ENCODE measurements at places on chromosomes 3 and 15. TPM values are rescaled to one million over a fixed set of nuclear protein-coding genes. Genes with fewer than 3 reads are reported as not detected.

TPRA1 gene
- 27.9 TPM for total RNA-seq

FSIP1 gene
- total RNA-seq = 1.0 TPM

SLC2A2 gene
- not detected for total RNA-seq

SI gene
- not detected for total RNA-seq

TTLL13 gene
- 1.3 TPM for total RNA-seq

C3orf70 gene
- not detected for total RNA-seq

ADAMTS9 gene
- total RNA-seq = not detected

- H3K27me3 ChIP-seq = peaks cover 15% of the 10 kb centered on the region
- H3K27ac ChIP-seq = no peak overlapping the region
- no peak for DNase-seq
- H3K4me3 ChIP-seq = no peak overlapping the region
- no peaks in the 10 kb centered on the region for H3K4me1 ChIP-seq
These were observed 87.6 kb downstream of the THBS1 start for GRCh38 chr15:39668457-39668856.

DNA sequence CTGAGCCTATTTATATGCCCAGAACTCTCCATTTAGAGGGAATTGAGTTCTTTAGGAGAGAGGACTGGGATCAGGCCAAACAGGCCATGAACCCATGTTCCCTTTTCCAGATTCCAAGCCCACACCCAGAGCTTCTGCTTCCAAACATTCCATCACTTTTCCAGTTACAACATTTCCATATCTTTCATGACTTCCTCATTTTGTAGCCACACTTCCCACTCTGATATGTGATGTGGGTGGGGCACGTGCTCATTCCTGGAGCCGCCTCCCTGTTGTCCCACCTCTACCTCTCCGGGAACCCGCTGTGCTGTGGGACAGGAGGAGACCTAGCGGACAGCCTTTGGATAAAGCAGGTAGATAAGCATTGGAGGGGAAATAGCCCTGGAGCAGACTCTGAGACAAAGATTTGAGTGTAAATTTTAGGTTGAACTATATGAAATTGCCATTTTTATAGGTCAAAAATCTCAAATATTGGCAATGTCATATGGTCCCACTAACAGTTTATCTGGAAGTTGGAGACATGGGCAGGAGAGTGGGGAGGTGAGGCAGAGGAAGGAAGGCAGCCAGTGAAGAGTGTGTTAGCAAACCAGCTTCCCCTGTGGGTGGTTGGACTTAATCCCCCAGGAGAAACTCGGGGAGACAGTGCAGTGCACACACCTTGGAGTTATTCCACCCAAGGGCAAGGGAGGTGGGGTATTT lies 31.8 kb downstream of the CYP8B1 start:
- no peak for DNase-seq
- H3K27ac ChIP-seq = no peak overlapping the region
- peaks cover 21% of the 10 kb centered on the region for H3K4me1 ChIP-seq
- peaks cover 4% of the 10 kb centered on the region for H3K36me3 ChIP-seq
- no peak overlapping the region for H3K4me3 ChIP-seq
- peaks cover 10% of the 10 kb centered on the region for H3K27me3 ChIP-seq

DNA sequence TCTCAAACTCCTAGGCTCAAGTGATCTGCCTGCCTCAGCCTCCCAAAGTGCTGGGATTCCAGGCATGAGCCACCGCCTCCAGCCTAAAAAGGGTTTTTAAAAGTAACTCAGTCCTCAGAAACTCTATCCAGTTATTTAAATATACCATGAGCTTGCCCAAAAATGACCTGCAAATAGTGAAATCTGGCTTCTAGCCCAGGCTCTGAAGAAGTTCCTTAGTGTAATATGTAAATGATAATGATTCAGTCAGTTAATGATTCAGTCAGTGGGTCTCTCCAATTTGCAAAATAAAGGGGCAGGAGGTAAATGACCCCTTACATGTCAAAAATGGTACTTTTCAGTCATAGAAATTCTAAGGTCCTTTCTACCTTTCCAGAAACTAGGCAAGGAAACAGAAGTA lies 28.8 kb downstream of the LRRC2 start:
- H3K4me1 ChIP-seq = peaks cover 57% of the 10 kb centered on the region

- H3K27me3 ChIP-seq = peaks cover 3% of the 10 kb centered on the region
- peak; percentile 3 for DNase-seq
- no peak overlapping the region for H3K27ac ChIP-seq
- H3K4me1 ChIP-seq = no peaks in the 10 kb centered on the region
These were observed 21.8 kb upstream of the NOX5 start for GRCh38 chr15:68992696-68993095.

DNA sequence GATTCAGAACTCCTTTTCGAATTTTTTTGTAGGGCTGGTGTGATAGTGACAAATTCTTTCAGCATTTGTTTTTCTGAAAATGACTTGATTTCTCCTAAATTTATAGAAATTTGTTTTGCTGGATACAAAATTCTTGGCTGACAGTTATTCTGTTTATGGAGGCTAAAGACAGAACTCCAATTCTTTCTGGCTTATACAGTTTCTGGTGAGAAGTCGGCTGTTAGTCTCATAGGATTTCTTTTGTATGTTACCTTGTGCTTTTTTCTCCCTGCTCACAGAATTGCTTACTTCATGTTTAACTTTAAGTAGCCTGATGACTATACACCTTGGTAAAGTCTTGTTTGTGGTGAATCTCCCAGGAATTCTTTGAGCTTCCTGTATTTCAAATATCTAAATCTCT lies 1264.6 kb downstream of the NSUN3 start:
- H3K4me3 ChIP-seq = no peak overlapping the region
- H3K4me1 ChIP-seq = no peaks in the 10 kb centered on the region
- no peaks in the 10 kb centered on the region for H3K36me3 ChIP-seq
- no peaks in the 10 kb centered on the region for H3K27me3 ChIP-seq
- no peak for DNase-seq
- H3K27ac ChIP-seq = no peak overlapping the region

GRCh38 chr15:67130166-67130565 lies 64.8 kb downstream of the SMAD3 start:
- peaks cover 76% of the 10 kb centered on the region for H3K4me1 ChIP-seq
- peaks cover 24% of the 10 kb centered on the region for H3K36me3 ChIP-seq
- no peak for DNase-seq
- H3K27ac ChIP-seq = no peak overlapping the region
- no peaks in the 10 kb centered on the region for H3K27me3 ChIP-seq

- H3K4me1 ChIP-seq = no peaks in the 10 kb centered on the region
- H3K36me3 ChIP-seq = no peaks in the 10 kb centered on the region
- no peaks in the 10 kb centered on the region for H3K27me3 ChIP-seq
- no peak overlapping the region for H3K27ac ChIP-seq
These were observed 1.4 kb downstream of the TMC3 start for GRCh38 chr15:81372575-81372974.

- peaks cover 19% of the 10 kb centered on the region for H3K27me3 ChIP-seq
- no peak overlapping the region for H3K4me3 ChIP-seq
- no peak overlapping the region for H3K27ac ChIP-seq
- DNase-seq = no peak
- no peaks in the 10 kb centered on the region for H3K36me3 ChIP-seq
These were observed 118.1 kb downstream of the CACNA1D start for GRCh38 chr3:53612508-53612907.

DNA sequence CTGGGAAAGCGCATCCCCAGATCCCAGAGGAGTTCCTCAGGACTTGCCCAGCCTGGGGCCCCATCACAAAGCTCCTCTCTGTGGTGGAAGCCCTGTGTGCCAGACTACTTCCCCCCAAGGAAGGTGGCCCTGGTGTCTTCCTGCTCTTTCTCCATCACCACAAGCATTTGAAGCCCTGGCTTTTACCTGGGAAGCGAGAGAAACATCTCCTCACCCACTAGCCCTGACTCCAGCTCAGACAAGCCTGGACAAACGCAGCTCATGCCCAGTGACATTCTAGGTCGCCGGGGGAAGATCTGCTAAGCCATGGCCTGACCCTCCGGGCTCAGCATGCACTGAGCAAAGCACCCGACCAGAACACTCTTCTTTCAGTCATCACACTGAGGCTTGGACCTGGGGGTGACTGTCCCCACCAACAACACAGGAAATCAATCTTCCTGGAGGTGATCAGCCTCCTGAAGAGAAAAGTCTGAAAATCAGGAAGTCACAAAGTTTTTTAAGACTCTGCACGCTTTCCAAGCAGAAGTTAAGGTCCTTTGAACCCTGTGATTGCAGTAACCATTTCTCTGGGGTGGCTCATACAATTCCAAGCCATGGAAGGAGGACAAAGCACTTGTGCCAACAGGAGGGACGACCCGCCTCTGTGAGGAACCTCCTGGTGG lies 40.8 kb downstream of the KLHL25 start:
- peaks cover 29% of the 10 kb centered on the region for H3K4me1 ChIP-seq
- no peak for DNase-seq
- no peaks in the 10 kb centered on the region for H3K27me3 ChIP-seq
- no peak overlapping the region for H3K27ac ChIP-seq
- H3K4me3 ChIP-seq = no peak overlapping the region

GRCh38 chr3:127670761-127671522 lies 1.8 kb upstream of the ABTB1 start:
- H3K4me3 ChIP-seq = peak overlapping the region; percentile 91
- no peak for DNase-seq
- peaks cover 29% of the 10 kb centered on the region for H3K4me1 ChIP-seq
- peaks cover 3% of the 10 kb centered on the region for H3K27me3 ChIP-seq
- H3K27ac ChIP-seq = peak overlapping the region; percentile 99
- H3K36me3 ChIP-seq = no peaks in the 10 kb centered on the region

- H3K27ac ChIP-seq = peak overlapping the region; percentile 87
- no peaks in the 10 kb centered on the region for H3K27me3 ChIP-seq
- H3K4me3 ChIP-seq = peak overlapping the region; percentile 99
- peaks cover 28% of the 10 kb centered on the region for H3K4me1 ChIP-seq
- DNase-seq = no peak
These were observed 2.2 kb downstream of the ST6GAL1 start for GRCh38 chr3:186932281-186933181.

- H3K27me3 ChIP-seq = peaks cover 22% of the 10 kb centered on the region
- no peaks in the 10 kb centered on the region for H3K4me1 ChIP-seq
- no peaks in the 10 kb centered on the region for H3K36me3 ChIP-seq
- no peak overlapping the region for H3K27ac ChIP-seq
- no peak for DNase-seq
These were observed 14.2 kb upstream of the CP start for GRCh38 chr3:149235599-149236424.

GRCh38 chr3:147554332-147554731 lies 145.2 kb downstream of the ZIC1 start:
- DNase-seq = no peak
- no peak overlapping the region for H3K27ac ChIP-seq
- no peaks in the 10 kb centered on the region for H3K4me1 ChIP-seq
- no peaks in the 10 kb centered on the region for H3K36me3 ChIP-seq
- H3K4me3 ChIP-seq = no peak overlapping the region
- no peaks in the 10 kb centered on the region for H3K27me3 ChIP-seq

GRCh38 chr3:72636969-72637597 lies 211.2 kb downstream of the SHQ1 start:
- H3K4me3 ChIP-seq = no peak overlapping the region
- no peak for DNase-seq
- no peaks in the 10 kb centered on the region for H3K27me3 ChIP-seq
- H3K27ac ChIP-seq = no peak overlapping the region
- peaks cover 14% of the 10 kb centered on the region for H3K4me1 ChIP-seq

DNA sequence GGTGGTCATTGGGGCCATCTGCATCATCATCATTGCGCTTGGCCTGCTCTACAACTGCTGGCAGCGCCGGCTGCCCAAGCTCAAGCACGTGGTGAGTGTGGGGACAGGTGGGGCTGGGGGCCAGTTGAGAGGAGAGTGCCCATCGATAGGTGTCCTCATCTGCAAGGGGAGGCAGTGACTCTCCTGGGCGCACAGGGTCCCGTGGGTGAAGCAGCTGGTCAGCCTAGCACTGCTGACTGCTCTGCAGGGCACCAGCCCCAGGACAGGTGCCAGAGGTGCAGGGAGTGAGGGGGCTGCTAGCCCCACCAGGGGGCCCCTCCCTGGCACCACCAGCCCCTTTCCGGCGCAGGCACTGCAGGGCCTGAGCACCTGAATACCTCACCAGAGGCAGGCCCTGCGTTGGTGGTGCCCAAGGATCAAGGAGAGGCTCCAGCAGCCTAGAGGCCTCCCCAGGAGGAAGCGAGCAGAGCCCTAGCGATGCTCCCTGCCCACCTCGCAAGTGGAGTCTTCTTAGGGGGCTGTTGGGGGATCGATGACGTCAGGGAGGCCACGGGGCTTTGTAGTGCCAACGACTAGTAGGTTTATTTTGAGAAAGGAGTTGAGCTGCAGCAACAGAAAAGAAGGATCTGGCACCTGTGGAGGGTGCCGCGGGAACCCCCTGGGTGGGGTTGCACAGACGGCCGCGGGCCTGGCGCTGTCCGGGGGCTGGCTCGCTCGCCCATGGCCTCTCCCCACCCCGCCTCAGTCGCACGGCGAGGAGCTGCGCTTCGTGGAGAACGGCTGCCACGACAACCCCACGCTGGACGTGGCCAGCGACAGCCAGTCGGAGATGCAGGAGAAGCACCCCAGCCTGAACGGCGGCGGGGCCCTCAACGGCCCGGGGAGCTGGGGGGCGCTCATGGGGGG lies 976 bp upstream of the ABTB1 start:
- peak; percentile 67 for DNase-seq
- H3K4me1 ChIP-seq = peaks cover 29% of the 10 kb centered on the region
- peak overlapping the region; percentile 99 for H3K27ac ChIP-seq
- peak overlapping the region; percentile 91 for H3K4me3 ChIP-seq

GRCh38 chr15:98718426-98719136 lies 70.2 kb downstream of the IGF1R start:
- H3K27ac ChIP-seq = no peak overlapping the region
- no peak overlapping the region for H3K4me3 ChIP-seq
- peaks cover 48% of the 10 kb centered on the region for H3K4me1 ChIP-seq

GRCh38 chr15:91316126-91316525 lies 216.1 kb downstream of the SV2B start:
- H3K4me3 ChIP-seq = no peak overlapping the region
- H3K36me3 ChIP-seq = peaks cover 35% of the 10 kb centered on the region
- H3K27ac ChIP-seq = peak overlapping the region; percentile 76
- peaks cover 3% of the 10 kb centered on the region for H3K27me3 ChIP-seq
- H3K4me1 ChIP-seq = peaks cover 76% of the 10 kb centered on the region

Data from activated CD8-positive, alpha-beta T cell treated with anti-CD3 and anti-CD28 coated beads, Interleukin-2, amount 10 ng/mL, durations not matched to agents 7 days and 5 days (primary cell).